H1 (cell line): ENCODE measurements at places on chromosomes 5 and 9. TPM values are rescaled to one million over a fixed set of nuclear protein-coding genes. Genes with fewer than 3 reads are reported as not detected.

PCDHAC2 gene
- 4.6 and 5.0 TPM in 2 replicates for polyA plus RNA-seq

AIF1L gene
- polyA plus RNA-seq, result 68.2 and 70.7 TPM in 2 replicates

WNK2 gene
- polyA plus RNA-seq, result 12.0 and 20.6 TPM in 2 replicates

ORM2 gene
- 0.66 and 1.3 TPM in 2 replicates for polyA plus RNA-seq

LURAP1L gene
- polyA plus RNA-seq, result 0.25 and 0.63 TPM in 2 replicates

TRAF1 gene
- polyA plus RNA-seq, result 3.1 and 3.2 TPM in 2 replicates

INSYN2B gene
- polyA plus RNA-seq, result not detected in 2 replicates

ADGRD2 gene
- polyA plus RNA-seq, result 0.41 and 1.2 TPM in 2 replicates

MRPL22 gene
- polyA plus RNA-seq, result 46.2 and 46.8 TPM in 2 replicates

BAAT gene
- 0.08 and 0.09 TPM in 2 replicates for polyA plus RNA-seq

INSL6 gene
- polyA plus RNA-seq, result not detected in 2 replicates

HSDL2 gene
- polyA plus RNA-seq, result 3.1 and 6.6 TPM in 2 replicates

LHX6 gene
- polyA plus RNA-seq, result 0.92 and 1.0 TPM in 2 replicates

PCDHGB6 gene
- polyA plus RNA-seq, result 4.1 and 4.3 TPM in 2 replicates

NR4A3 gene
- polyA plus RNA-seq, result 0.05 and 0.06 TPM in 2 replicates

PCDHGC3 gene
- 4.7 and 11.3 TPM in 2 replicates for polyA plus RNA-seq

RAD50 gene
- 6.4 and 10.1 TPM in 2 replicates for polyA plus RNA-seq

CTSV gene
- 57.0 and 91.0 TPM in 2 replicates for polyA plus RNA-seq

ZCCHC7 gene
- 9.4 and 12.2 TPM in 2 replicates for polyA plus RNA-seq

HAUS6 gene
- 9.1 and 11.7 TPM in 2 replicates for polyA plus RNA-seq

BRINP1 gene
- polyA plus RNA-seq, result 19.3 and 19.5 TPM in 2 replicates

FEM1C gene
- polyA plus RNA-seq, result 2.7 and 4.4 TPM in 2 replicates

GGTA1 gene
- polyA plus RNA-seq, result not detected in 2 replicates

PCDHB13 gene
- 1.1 and 1.5 TPM in 2 replicates for polyA plus RNA-seq

DOLK gene
- polyA plus RNA-seq, result 39.1 and 44.3 TPM in 2 replicates

PLAC8L1 gene
- 0.42 and 0.99 TPM in 2 replicates for polyA plus RNA-seq

LECT2 gene
- polyA plus RNA-seq, result not detected in 2 replicates

ZNF300 gene
- 4.1 and 6.7 TPM in 2 replicates for polyA plus RNA-seq

PCDHA12 gene
- 4.2 and 5.7 TPM in 2 replicates for polyA plus RNA-seq

CCDC192 gene
- not detected in 2 replicates for polyA plus RNA-seq

EQTN gene
- 0.23 TPM in 1 of 2 replicates, not detected in the other for polyA plus RNA-seq

GM2A gene
- polyA plus RNA-seq, result 18.5 TPM in 2 replicates

DMRT3 gene
- 0.05 TPM in 1 of 2 replicates, not detected in the other for polyA plus RNA-seq

FBN2 gene
- polyA plus RNA-seq, result 9.0 and 14.1 TPM in 2 replicates

BTNL3 gene
- polyA plus RNA-seq, result not detected in 2 replicates

HINT1 gene
- polyA plus RNA-seq, result 281 and 479 TPM in 2 replicates

CCDC152 gene
- 1.8 and 2.6 TPM in 2 replicates for polyA plus RNA-seq

APBB3 gene
- polyA plus RNA-seq, result 21.9 and 30.0 TPM in 2 replicates

FAM221B gene
- polyA plus RNA-seq, result 0.03 TPM in 1 of 2 replicates, not detected in the other

WDR38 gene
- not detected in 2 replicates for polyA plus RNA-seq

DNAH5 gene
- 0.06 and 0.30 TPM in 2 replicates for polyA plus RNA-seq

GLT6D1 gene
- 2.1 and 2.2 TPM in 2 replicates for polyA plus RNA-seq

KIF20A gene
- polyA plus RNA-seq, result 26.4 and 33.3 TPM in 2 replicates

BNIP1 gene
- polyA plus RNA-seq, result 14.6 and 14.7 TPM in 2 replicates

SLC34A1 gene
- not detected in 2 replicates for polyA plus RNA-seq

CDKN2B-AS1 gene
- polyA plus RNA-seq, result not detected in 2 replicates

RNF183 gene
- polyA plus RNA-seq, result 0.15 and 0.41 TPM in 2 replicates
